Kasumi-1 (cell line): ENCODE measurements at places on chromosomes 5 and 9.

- no peak for DNase-seq
These were observed 168.1 kb downstream of the NR3C1 start for GRCh38 chr5:143235423-143235822.

DNA sequence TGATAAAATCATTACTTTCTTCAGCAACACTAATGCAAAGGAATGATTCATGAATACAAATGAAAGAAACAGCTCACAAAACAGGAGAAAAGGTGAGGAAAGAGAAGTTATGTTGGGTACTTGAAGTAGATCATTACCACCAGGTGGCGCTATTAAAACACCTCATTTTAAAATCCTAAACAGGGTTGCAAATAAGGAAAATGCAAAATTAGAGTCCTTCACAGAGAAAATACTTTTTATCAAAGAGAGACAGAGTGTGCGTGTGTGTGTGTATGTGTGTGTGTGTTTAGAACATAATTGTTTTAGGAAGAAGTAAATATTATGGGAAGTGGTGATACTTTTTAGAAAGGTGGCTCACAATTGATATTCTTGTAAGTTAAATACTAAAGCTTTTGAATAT is 49.5 kb upstream of the CD180 start:
- DNase-seq: peak; percentile 79

GRCh38 chr9:122396614-122397148 is 25.9 kb downstream of the PTGS1 start:
- no peak for DNase-seq

DNA sequence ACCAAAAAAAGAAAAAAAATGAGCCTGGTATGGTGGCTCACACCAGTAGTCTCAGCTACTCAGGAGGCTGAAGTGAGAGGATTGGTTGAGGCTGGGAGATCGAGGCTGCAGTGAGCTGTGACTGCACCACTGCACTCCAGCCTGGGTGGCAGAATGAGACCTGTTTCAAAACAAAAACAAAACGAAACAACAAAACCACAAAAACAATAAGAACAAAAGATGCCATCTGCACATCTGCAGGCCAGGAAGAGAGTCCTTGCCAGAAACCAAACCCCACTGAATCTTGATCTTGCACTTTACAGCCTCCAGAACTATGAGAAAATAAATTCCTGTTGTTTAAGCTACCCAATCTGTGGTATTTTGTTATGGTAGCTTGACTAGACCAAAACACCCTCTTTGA is 207.7 kb downstream of the YTHDC2 start:
- DNase-seq: no peak

DNA sequence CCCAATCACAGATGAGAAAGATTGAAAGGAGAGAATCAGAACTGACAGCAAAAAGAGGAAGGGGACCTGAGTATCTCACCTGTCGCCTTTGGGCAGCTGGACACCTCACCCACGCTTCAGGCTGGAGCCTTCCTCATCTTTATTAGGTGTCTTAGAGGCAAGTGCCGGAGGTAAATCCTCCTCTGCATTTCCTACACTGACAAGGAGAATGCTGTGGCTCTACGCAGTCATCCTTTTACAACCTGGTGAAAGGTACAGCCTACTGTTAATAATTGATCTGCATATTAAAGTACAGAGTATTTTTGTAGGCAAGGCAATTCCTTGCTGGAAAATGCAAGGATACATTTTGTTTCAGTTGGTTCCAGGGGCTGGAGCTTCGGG is 34.8 kb downstream of the PRLR start:
- DNase-seq: no peak

DNA sequence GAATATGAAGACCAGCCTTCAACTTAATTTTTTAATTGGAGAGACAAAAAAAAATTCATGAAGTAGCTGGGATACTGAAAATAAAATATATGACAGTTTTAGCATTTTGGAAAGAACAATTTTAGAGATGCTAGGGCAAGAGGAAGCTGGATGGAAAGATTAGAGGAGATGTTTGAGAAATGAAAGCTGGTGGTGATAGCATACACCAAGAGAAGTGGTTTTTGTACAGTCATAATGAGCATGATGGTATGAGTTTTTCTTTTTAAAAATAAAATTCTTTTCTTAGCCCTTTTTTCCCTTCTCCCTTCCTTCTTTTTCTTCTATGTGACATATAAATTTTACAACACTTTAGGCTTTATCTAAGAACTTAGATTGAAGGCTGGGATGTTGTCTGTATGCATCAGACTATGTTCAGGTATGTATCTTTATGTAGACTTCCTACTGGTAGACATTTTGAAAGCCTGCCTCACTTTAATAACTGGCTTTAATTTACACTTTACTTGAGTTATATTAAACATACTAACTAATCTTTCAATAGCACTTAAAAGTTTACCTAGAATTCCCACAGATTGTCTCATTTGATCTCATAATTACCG is 522.5 kb downstream of the TLE4 start:
- DNase-seq: no peak

DNA sequence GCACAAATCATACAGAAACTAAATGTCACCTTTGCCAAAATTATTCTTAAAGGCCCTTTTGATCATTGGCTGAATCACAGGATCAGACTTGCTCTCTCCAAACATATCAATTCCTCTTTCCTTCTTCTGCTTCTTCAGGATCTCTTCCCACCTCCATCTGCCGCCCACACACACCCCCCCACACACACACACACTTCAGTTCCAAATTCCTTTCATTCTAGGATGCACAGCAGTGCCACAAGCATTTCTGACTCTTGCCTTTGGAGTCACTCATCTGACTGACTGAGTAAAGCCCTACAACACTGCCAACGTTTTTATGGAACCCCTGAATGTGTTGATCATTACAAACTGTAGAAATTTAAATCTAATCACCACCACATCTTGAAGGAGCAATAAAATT is 22.9 kb downstream of the DNAH5 start:
- DNase-seq: no peak

- no peak for DNase-seq
These were observed 104.8 kb downstream of the PBX3 start for GRCh38 chr9:125851979-125852378.

- DNase-seq: peak; percentile 81
These were observed 8.4 kb upstream of the RUSC2 start for GRCh38 chr9:35481347-35481975.

- no peak for DNase-seq
These were observed 197.2 kb downstream of the PARP8 start for GRCh38 chr5:50863534-50864170.

DNA sequence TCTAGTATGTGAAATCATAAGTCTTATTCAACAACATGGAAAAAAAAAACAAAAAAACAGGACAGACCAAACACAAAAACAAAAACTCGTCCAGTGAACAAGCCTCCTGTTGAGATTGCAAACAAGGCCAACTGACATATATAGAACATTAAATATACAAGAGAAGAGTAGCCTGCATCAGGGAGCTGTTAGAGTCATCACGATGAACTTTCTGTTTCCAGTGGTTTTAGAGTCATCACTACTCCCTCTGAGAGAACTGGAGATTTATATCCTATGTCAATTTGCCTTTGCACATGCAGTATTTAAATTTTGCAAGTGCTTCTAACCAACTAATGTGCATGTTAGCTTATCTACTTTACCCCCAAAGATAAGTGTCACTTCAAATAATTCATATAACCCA is 9.9 kb downstream of the SNCAIP start:
- no peak for DNase-seq

- no peak for DNase-seq
These were observed 597.9 kb upstream of the TLE4 start for GRCh38 chr9:78973907-78974306.

GRCh38 chr9:21110708-21111576 is 30.7 kb downstream of the IFNW1 start:
- DNase-seq: peak; percentile 50

GRCh38 chr5:177100714-177101121 is 14.0 kb downstream of the FGFR4 start:
- no peak for DNase-seq

- DNase-seq: no peak
These were observed 30.6 kb upstream of the IL33 start for GRCh38 chr9:6184749-6185645.

DNA sequence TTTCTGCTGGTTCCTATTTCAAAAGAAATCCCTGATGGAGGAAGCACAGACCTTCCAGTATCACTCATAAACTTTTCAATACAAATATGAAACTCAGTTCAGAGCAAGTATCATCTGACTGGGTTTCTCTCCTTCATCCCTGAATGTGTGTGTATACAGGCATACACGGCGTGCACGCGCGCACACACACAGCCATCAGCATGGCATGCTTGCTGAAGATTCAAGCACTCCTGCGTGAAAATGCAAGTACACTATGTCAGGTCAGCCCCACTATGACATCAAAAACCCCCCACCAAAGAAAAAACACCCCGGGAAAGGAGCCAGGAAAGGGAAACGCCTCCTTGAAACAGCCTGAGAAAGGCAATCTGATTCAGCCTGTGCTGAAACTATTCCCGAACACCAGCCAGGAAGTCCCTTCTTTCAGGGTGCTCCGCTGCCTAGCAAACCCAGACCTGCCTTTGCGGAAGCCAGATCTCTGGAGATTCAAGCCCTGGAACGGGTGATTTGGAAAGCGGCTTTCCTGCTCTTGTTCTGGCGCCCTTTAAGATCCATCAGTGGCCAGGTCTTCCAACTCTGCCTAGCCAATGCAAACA is 831 bp downstream of the KLHL3 start:
- no peak for DNase-seq

DNA sequence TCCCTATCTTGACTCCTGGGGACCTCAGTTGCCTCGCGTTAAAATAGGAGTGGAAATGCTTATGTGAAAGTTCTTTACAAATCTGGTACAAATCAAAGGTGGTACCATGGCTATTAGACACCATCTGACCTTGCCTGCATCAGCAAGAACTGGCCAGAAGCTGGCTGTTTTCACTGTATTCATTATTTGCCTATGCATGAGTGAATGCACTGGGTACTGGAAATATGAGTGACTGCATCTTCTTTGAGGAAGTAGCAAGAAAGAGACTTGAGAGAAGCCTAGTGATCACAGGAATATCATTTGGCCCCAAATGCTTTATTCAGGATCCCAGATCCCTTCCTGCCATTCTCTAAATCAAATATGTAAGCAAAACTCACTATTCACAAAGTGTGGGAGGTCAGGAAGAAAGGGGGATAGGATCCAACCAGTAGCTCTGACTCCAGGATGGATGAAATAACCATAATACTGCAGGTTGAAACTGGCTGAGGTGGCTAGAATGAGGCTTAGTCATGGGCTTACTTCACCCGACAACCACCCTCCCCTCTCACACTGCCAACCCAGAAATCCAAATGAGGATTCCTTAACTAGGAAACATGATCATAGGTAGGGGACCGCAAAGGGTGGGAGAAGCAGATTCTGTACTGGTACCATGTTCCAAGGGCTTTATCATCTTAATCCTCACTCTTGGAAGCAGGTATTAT is 56.7 kb downstream of the FAM114A2 start:
- no peak for DNase-seq
